ENCODE measurements at places on chromosomes 6 and 20.

DNA sequence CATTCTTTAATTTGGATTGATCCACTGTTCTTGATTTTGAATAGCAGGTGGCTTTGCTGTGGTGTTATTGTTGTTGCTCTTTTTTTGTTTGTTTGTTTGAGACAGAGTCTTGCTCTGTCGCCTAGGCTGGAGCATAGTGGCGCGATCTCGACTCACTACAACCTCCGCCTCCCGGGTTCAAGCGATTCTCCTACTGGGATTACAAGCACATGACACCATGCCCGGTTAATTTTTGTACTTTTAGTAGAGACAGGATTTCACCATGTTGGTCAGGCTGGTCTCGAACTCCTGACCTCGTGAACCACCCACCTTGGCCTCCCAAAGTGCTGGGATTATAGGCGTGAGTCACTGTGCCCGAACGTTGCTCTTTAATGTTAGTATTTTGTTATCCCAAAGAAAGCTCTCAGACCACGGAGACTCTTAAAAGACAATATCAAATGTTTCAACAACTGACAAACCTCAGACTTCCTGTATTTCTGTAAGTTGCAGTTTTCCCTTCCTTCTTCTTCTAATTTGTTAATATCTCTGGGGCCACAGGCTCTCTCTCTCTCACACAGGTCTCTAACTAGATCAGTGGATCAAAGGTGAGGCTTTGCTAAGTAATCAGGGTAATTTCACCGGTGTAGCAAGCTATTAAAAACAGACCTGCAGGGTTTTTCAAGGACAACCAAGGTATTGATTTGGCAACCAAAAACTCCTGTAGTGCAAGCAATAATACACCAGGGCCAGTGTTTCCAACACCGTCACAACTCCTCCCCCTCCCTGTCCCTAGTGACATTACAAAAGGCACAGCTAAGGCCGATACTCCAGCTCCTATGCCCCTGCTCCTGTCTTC, 48.8 kb upstream of the ZNF217 start:
- peak; percentile 32 for DNase-seq

GRCh38 chr6:122580737-122581136, 29.5 kb upstream of the PKIB start:
- no peak for DNase-seq

DNA sequence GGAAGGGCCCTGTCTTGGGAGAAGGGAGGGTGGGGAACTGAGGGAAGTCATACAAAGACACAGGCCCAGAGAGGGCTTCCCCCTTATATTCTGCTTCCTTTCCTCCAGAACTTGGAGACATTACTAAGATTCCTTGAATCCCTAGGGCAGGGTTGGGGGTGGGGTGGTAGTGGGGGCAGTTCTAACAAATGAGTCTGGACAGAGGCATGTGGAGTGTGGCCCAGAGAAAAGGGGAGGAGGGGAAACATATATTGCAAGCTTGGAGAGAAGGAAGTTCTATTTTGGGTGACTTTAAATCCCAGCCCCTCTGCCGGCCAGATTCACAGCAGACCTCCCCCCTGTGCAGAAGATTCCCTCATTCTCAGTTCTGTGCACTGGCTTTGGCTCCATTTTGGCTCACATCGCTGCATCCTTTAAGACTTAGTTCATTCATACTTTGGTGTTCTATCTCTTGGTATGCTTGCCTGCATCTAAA, 43.7 kb downstream of the DAAM2 start:
- DNase-seq = no peak

GRCh38 chr6:97703661-97704060, 420.6 kb upstream of the MMS22L start:
- DNase-seq = no peak

- DNase-seq = no peak
Measured at GRCh38 chr6:32113386-32114352, 4.5 kb upstream of the TNXB start.

DNA sequence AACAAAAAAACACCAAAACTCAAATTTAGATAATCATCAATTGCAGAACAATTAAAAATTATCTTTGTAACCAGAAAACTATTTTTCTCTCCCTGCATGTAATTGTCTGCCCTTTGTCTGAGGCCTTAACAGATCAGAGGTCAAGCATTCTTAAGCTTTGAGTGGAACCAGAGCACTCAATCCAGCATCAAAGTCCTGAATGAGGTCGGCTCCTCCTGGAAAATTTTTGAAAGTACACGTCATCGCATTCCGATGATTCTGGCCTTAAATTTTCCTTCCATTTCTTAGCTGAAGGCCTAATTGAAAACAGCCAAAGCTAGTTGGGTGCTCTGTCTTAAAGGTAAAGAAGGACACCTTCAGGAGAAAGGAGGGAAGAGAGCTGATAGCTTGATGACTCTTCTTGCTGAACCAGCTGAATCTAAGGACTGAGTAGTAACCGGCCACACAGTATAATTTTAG, 510.2 kb upstream of the SULF2 start:
- no peak for DNase-seq

DNA sequence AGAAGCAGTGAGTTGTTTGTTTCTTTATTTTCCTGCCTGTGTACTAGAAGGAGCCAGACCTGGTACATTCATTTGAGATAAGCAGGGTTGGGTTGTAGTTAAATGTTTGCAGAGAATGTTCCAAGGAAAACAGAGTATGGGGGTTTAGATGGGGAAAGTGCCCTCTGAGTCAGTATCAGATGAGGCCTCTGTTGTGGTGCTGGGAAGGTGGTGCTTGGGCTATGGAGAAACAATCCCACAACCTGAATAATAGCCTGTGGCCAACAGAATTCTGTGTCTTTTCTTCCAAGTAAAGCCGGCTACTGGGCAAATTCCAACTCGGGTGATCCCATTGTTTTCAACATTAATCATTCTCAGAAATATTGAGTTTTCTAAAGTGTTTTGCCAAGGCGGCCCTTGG, 109.3 kb downstream of the RNF144B start:
- no peak for DNase-seq
